ENCODE measurements at places on chromosomes 12 and 14. TPM values are rescaled to one million over a fixed set of nuclear protein-coding genes. Genes with fewer than 3 reads are reported as not detected.

Gene AHSA1
- 61.9 TPM for total RNA-seq

Gene KLRK1
- total RNA-seq = under 0.01 TPM

DNA sequence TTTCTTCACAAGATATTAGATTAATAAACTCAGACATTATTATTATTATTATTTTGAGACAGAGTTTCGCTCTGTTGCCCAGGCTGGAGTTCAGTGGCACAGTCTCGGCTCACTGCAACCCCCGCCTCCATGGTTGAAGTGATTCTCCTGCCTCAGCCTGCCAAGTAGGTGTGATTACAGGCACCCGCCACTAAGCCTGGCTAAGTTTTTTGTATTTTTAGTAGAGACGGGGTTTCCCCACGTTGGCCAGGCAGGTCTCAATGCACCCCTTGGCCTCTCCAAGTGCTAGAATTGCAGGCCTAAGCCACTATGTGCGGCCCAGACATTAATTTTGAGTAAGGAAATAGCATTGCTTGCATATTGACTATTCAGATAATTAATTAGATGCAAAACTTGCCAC, 554.9 kb upstream of the LRFN5 start:
- no peak for DNase-seq

GRCh38 chr12:71766202-71766601, 11.5 kb downstream of the RAB21 start:
- no peak for DNase-seq
